ENCODE measurements at places on chromosomes 2 and 18.

DNA sequence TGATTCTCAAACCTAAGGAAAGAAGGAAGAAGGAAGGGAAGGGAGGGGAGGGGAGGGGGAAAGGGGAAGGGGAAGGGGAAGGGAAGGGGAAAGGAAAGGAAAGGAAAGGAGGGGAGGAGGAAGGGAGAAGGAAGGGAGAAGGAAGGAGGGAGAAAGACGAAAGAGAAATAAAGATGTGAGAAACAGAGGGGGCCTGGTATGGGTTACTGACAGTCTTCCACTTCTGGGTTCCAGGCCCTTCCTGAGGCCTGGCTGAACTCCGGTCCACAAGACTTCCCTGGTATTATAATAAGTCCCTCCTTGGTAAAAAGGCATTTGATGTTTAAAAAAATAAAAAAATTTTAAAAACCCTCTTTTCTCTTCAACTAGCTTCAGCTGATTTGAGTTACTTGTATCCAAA is 17.4 kb downstream of the SLC4A5 start:
- no peak for DNase-seq

- no peak for DNase-seq
Observed at GRCh38 chr2:146220957-146221356, 1623.9 kb upstream of the ACVR2A start.

DNA sequence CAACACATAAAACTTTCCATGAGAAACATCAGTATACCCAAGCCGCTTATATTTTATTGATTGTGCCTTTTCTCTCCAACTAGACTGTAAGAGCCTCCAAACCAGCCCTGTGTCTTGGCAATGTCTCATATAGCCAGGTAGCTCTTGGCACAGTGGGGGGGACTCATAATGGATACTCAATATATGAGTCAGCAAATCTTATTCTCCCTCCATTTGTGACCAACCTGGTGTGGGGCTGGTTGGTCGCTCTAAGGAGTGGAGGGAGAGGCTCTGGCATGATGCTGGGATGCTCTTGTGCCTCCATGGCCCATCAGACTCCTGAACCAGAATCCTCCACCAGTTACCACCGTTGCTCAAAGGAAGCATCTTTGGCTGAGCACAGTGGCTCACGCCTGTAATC is 32.0 kb downstream of the EFR3B start:
- DNase-seq: no peak

GRCh38 chr2:126858013-126858412 is 40.7 kb upstream of the TEX51 start:
- no peak for DNase-seq

- DNase-seq: no peak
Observed at GRCh38 chr2:174959787-174960186, 45.4 kb downstream of the CHN1 start.

DNA sequence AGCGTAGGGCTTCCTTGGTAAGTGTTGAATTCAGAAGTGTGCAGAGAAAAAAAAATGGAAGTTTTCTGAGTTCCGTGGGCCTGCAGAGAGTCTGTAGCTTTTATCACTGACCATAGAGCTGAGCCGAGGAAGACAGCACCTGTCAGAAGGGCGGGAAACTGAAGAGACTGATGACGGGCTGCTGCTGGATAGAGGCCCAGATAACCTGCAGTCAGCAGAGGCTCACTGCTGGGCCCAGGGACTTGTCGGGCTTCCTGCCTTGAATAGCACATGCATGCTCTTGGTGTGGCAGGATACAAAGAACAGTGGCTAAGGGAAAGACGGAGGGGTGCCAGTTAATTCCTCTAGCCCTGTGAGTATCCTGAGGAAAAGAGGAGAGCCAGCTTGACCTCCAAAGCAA is 166.4 kb downstream of the MGAT5 start:
- DNase-seq: no peak

DNA sequence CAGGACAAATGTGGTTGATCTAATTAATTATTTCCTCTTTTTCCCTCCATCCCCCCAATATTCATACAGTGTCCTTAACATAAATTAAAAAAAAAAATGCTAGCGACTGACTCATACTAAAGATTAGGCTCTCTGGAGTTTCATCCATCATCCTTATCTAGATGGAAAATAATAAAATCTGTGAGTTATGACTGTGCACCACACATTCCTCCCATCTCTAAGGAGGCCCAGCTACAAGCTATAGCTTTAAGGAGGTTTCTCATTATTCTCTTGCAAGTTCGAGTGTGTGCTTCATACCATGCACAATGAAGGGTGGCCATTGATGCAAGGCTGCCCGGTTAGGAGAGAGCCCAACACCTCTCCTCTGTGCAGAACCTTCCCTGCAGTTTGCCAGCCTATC is 77.3 kb downstream of the XDH start:
- DNase-seq: no peak

- DNase-seq: no peak
Observed at GRCh38 chr18:11767329-11767728, 78.3 kb downstream of the GNAL start.

DNA sequence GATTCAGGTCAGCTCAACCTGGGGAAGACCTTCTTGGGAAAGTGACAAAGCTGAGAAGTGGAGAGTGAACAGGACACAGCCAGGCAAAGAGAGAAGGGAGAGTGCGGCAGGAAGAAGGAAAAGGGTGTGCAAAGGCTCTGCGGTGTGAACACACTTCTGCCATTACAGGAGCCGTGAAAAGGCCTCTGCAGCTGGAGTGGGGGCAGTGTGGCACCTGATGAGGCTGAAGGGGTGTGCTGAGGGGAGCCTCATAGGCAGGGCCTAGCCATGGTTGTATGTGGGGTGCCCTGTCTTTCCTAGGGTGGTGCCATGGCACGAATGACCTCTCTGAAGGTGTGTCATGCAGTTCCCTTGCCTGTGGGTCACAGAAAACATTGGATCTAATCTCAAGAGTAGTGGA is 347.6 kb downstream of the CYRIA start:
- no peak for DNase-seq

GRCh38 chr2:38248255-38248654 is 128.8 kb downstream of the ATL2 start:
- no peak for DNase-seq

GRCh38 chr2:172919732-172920131 is 155.9 kb upstream of the MAP3K20 start:
- DNase-seq: no peak

DNA sequence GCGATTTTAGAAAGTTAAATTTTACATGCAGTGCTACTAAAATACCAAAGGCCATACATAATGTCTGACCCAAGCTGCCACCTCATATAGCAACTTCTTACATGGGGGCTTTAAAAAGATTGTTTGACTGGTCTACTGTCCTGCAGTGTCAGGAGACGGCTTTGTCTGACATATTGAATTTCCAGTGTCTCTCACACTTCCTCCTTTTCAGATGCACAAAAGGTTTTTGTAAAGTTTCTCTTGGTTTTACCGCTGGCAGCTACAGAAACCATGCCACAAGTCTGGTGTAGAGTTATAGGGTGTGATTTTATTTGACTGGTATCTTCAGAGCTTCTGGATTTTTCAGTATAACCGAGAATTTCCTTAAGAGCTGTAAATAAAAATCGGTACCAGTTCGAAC is 1.1 kb upstream of the ASAP2 start:
- no peak for DNase-seq

Measured in stromal cell of bone marrow (primary cell).